ENCODE measurements at places on chromosomes 3 and 15.

DNA sequence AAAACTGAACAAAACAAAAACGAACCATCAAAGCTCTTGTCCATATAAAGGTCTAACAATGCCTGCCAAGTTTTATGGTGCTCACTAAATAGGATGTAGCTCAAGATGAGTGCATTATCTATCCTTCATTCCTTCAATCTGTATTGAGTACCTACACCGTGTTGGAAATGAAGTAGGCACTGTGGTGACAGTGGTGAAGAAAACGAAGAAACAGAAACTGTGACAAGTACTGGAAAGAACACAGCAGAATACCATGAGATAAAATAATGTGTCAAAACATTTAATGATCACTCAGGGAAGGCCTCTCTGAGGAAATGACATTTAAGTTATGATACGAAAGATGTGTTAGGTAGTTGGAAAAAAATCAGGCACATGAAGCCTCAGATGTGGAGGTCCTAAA, 36.2 kb downstream of the CBLB start:
- no peak for DNase-seq

GRCh38 chr15:40875991-40876730, 2.1 kb upstream of the RHOV start:
- no peak for DNase-seq

DNA sequence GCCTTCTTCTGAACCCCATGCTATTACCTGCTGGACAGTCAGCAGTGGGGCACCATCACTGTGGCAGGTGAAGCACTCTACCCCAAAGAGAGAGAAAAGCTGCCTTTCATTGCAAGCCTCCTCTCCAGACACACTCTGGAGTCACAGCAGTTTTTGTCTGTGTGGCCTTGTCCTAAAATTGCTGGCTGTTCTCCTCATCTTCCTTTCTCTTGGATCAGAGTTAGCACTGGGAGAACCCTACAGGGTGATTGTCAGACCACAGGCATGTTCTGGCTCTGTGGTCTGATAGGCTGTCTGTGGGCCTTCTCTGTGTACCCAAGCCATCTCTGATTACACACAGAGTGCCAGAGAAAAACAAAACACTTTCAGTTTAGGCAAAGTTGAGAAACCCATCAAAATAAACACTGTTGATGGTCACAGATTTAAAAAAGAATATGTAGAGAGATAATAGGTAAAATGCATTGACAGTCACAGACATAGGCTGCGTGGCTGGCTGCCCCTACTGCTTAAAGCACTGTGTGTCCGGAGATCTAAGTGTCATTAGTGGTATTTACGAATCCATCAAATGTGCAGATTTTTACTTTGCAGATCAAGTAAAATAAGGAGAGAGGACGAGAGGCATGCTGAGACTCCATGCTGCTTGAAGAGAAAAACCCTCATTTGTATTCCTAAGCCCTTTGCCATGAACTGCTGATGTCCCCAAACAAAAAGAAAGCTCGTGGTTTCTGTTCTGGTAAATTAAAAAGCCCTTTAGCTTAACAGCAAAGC, 689.9 kb downstream of the TUSC7 start:
- no peak for DNase-seq

DNA sequence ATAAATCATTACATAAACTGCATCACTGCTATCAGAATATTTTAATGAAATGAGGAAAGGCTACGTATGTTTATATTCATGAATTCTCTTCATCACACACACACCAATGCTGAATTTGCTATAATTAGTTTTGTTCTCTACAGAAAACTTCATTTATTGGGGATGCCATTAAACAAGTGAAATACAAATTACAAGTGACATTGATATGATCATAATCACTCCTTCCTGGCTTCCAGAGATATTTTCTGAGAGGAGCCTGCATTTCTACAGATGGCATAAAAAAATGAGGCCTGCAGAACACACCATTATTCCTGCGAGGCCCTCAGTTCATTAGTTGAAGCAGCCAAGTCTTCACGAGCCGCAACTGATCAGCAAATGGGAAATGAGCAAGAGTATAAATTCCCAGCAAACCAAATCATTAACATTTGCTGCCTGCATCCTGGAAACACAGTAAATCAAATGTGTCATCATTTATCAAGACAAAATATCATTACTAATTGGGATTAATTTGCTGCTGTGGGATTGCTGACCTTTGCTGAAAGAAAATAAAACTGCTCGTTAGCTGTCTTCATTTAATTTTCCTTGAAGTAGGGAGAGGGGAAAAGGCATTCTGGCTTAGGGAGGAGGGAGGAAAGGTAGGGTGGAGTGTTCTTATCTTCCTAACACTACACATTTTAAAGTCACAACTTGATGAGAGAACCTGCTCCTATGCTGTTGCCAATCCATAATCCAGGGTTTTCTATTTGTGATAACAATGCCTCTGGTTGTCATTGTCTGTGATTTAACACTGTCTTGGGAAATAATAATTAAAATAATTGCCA, 921.9 kb downstream of the SQOR start:
- no peak for DNase-seq

DNA sequence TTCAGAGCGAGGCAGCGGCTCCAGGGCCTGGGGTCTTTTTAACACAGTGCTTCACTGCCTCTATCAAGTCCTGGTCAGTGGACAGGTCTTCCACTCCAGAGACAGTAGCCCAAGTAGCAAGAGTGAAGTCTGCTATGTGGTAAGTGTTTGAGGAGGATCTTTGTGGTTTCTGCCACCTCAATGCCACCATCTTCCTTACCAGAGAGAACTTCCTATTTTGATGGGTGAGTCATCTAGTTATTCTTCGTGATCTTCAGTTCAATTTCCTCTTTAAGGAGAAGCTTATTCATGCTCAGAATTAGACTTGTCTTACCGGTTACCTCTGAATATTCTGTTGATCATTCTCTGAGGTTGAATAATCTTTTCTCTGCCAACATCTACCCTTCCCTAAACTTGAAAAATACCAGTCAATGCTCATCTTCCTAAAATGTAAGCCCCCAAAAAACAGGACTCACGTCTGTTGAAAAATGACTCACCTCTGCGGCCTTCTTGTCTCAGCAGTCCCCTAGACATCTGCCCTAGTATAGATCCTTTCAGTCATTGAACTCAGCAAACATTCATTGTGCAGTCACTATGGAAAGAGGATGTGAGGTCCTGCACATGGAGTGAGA, 32.2 kb upstream of the BCL6 start:
- no peak for DNase-seq

- no peak for DNase-seq
Observed at GRCh38 chr3:172150913-172151650, 111.7 kb downstream of the FNDC3B start.

- DNase-seq, result no peak
Observed at GRCh38 chr3:100402256-100402655, 917 bp downstream of the LNP1 start.

DNA sequence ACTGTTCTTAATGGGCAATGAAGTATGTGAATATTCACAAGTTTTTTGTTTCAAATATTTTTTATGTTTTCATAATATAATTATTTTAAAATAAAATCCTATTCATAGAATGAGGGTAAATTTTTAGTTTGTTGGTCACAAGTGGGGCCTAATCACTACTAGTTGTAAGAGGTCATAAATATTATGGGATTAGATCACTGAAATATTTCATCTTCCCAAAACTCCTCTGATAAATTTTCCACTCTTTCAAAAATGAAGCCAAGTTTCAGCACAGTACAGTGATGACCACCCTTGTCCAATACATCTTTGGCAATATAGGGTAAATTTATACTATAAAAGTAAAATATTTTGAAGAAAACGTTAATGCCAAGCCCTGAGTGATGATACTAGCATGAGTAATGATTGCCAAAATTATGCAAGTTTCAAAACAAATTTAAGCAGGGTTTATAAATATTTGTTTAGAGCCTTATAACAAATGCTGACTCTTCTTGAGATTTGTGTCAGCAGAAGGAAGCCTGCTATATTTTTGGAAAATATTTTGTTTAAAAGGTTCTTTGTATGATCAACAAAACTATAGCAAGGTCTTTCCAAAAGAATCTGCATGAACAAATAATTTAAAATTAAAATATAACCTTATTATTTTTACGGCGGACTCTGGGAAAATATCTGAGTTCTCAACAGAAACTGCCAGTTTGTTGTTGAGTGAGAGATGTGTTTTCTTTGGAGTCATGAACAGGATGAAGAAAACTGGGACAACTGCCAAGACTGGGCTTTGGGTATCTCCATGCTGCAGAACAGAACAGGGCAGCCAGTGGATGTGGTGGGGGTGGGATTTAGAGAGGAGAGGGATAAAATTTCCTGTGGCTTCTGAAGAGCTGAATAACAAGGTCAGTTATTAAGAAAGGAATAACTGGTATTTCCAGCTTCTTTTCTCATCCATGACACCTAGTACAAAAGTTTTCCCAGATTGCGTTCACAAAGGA, 17.9 kb upstream of the TM4SF1 start:
- DNase-seq, result no peak

DNA sequence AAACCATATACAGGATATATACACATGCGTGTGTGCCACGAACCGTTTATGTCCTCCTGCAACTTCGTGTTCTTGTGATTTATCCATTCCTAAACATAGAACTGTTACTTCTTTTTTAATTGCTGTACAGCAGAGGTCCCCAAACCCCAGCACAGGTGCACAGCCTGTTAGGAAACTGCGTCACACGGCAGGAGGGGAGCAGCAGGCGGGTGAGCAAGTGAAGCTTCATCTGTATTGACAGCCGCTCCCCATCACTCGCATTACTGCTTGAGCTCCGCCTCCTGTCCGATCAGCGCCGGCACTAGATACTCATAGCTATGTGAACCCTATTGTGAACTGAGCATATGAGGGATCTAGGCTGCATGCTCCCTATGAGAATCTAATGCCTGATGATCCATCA, 34.9 kb upstream of the NRROS start:
- DNase-seq, result no peak
